ENCODE measurements at places on chromosomes 1 and 21.

- DNase-seq: no peak
Measured at GRCh38 chr1:30132602-30133286, 590.6 kb downstream of the MATN1 start.

DNA sequence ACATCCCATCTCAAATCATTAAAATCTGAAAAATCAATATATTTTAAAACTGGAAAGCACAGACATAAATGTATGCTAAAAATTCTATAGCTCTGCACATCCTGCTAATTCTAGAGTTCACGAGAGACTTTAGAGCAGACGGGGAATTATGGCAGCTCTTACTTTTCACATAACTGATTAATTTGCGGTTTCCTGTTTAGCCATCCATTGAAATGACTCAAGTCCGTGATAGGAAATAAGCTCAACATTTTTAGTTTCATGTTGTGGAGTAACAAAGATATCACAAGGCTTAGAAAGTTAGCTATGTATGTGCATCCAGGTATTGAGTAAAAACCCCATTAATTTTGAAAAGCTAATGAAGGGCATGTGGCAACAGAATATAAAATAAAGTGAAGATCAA, 123.2 kb downstream of the SMYD2 start:
- DNase-seq: no peak

GRCh38 chr21:34582506-34583150, 32.3 kb downstream of the RCAN1 start:
- no peak for DNase-seq

DNA sequence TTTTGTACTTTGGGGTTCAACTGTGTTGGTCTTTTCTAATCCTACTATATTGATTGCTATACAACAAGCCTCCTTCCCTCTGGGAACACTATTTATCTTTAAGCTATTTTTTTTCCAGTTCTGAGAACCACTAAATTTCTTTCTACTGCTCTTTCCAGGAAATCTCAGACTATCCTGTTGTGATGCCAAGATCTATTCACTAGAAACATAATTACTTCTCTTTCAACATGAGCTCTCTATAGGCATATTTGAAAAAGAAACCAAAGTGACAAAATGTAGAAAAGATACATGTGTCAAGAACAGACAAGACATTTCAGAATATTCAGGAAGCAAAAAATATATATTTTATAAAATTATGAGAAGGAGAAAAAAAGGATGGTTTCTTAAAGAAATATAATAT, 82.9 kb downstream of the SLC44A5 start:
- DNase-seq: no peak

DNA sequence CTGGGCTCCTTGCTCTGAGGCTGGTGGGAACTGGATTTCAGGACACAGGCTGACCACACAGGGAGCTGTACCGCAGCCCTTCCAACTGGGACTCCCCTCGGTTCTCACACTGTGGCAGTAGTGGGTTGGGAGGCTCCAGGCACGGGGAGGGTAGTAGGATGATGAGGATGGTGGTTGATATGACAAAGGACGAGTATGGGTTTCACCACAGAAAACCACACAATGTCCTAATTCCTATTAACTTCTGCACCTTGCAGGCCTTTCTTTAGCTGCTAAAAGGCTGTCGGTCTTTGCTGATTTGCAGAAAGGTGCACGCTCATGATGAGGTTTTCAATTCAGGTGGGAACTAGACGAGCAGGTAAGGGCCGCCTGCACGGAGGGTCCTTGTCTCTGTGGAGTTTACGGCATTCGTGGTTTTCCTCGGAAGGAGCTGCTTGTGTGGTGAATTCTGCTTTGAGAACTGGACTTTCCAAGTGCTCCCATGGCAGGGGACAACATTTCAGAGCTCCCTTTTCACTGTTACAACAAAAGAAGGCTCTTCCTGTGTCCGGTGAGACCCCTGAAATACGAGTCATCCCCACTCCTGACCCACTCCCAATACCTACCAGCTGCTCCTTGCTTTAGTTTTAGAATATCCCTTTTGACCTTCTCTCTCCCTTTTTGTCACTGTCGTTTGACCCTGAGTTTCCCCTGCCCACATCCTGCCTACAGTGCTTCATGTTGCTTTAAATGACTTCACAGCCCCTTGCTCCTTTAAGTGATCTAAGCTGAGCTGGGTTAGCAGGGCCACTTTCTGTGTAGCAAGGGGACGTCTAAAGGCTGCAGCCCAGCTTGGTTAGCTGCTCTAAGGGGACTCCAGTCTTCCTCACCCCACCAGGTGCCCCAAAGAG, 125.1 kb downstream of the MRPS6 start:
- DNase-seq: no peak

- no peak for DNase-seq
Measured at GRCh38 chr1:206873603-206874188, 8.3 kb downstream of the IL20 start.

Data from bone marrow (tissue), 2 donors.